Anterior cingulate cortex (tissue), 58 donors: ENCODE measurements at places on chromosomes 1 and 21.

- DNase-seq: no peak
Measured at GRCh38 chr1:45365051-45365450, 24.8 kb upstream of the MUTYH start.

- DNase-seq: no peak
Measured at GRCh38 chr1:92219028-92219427, 1.3 kb downstream of the C1orf146 start.

- no peak for DNase-seq
Measured at GRCh38 chr1:156394835-156395461, 25.9 kb downstream of the RHBG start.

DNA sequence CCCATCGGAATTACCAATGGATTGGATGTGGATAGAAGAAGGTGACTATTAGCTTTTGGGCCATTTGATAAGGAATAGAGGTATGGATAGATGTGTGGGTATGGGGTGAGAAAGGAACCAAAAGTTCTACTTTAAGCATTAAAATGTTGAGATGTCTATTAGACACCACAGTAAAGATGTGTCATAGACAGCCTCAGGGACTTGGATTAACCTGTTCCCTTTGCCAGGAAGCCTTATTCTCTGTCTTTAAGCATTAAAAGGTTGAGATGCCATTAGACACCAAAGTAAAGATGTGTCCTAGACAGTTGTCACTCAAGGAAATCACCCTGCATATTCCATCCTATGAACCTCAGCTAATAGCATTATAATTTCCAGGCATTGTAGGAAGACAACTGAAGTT is 11.0 kb upstream of the DENND1B start:
- no peak for DNase-seq

- DNase-seq: no peak
Measured at GRCh38 chr1:54497338-54497737, 50.7 kb upstream of the ACOT11 start.

DNA sequence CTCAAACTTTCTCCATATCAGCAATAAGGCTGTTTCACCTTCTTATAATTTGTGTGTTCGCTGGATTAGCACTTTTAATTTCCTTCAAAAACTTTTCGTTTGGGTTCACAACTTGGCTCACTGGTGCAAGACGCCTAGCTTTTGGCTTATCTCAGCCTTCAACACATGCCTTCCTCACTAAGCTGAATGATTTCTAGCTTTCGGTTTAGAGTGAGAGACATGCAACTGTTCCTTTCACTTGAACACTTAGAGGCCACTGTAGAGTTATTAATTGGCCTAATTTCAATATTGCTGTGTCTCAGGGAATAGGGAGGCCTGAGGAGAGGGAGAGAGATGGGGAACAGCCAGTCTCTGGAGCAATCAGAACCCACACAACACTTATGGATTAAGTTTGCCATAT is 41.2 kb upstream of the IFNLR1 start:
- DNase-seq: no peak

DNA sequence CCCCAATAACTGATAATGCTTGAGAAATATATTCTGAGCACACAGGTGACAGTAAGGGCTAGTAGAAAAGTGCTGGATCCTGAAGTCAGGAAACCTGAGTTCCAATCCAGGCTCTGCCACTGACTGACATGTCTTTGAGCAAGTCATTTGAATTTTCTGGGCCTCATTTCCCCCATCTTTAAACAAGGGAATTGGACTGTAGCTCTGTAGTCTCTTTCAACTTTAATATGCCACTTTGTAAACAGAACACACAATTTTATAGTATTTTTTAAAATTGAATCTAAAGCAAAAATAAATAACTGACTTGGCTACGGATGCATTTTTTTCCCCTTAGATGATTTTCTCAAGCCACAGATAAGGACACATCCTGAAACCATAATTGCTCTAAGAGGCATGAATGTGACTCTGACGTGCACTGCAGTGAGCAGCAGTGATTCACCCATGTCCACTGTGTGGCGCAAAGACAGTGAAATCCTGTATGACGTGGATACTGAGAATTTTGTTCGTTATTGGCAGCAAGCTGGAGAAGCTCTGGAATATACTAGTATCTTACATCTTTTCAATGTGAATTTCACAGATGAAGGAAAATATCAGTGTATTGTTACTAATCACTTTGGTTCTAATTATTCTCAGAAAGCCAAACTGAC is 37.0 kb downstream of the LRIG2 start:
- DNase-seq: no peak

- DNase-seq: no peak
Measured at GRCh38 chr1:62438163-62438562, 1.3 kb downstream of the USP1 start.

DNA sequence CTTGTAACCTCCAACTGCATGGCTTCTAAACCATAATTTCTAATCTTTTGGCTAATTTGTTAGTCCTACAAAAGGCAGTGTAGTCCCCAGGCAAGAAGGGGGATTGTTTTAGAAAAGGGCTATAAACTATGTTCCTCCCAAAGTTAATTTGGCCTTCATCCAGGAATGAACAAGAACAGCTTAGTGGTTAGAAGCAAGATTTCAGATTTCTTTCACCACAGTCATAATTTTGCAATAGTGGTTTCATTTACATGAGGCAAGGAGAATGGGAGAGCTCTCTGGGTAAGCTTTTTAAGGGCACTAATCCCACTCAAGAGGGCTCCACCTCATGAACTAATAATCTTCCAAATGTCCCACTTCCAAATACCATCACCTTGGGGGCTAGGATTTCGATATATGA is 1353.9 kb downstream of the NCAM2 start:
- DNase-seq: no peak

- no peak for DNase-seq
Measured at GRCh38 chr1:43269627-43270375, at the start of gene TMEM125. Gene TMEM125, plus strand, starts transcription at chr1:43269983. Its CDS starts 2,740 bp downstream, at chr1:43272723.

DNA sequence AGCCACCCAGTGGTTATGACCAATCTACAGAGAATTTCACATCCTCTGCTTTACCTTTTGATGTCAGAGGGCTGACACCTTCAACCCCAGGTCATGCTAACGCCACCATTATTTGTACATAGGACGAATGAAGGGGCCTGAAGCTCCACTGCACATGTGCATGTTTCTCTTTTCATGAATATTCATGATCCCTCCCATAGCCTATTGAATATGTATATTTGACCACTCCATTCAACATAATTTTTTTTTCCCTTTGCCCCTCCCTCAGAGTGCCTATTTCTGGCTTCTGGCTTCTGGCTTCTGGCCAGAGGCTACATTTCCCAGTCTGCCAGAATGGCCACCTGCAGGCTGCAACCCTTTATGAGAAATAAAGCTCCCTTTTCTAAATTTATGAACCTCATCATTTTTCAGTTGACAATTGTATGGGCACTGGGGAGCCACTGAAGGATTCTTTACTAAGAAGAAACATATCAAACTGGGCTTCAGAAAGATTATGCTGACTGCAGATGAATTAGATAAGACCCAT is 406.7 kb downstream of the SIPA1L2 start:
- DNase-seq: no peak

DNA sequence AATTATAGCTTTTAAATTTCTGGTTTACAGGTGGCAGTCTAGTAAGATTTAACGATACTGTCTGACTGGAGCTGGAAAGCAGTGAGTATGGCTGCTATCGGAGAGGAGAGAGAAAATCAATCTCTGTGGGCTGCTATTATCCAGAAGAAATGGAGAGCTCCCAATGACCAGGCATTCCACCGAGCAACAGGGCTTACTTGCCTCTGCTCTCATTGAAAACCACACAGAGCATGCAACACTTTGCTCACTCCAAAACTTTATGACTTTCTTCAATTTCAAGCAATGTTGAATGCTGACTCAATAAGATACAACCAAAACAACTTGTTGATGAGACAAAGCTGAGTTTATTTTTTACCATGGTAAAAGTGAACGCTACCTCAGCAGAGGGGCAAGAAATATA is 337.0 kb upstream of the NCAM2 start:
- DNase-seq: no peak

- peak; percentile 25 for DNase-seq
Measured at GRCh38 chr1:204077979-204078696, 5.2 kb downstream of the SOX13 start.

DNA sequence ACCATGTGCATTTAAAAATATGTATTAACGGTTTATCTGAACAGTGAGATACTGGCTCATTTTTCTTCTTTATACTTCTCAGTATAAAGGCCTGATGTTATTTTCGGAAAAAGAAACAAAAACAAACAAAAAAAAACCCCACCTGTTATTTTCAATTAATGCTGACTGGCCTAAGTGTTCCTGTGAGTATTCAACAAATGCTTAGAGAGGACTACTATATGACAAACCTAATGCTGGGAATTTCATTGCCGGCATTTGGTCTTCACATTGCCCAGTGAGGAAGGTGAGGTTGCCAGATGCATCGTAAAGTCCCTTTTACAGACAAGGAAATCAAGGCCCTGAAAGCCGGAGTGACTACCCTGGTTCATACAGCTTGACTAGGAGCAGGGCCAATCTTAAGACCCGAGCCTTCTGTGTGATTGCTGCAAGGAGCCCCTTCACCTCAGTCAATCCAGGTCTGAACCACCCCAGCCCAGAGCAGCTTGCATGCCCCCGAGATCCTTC is 599 bp downstream of the MRPL24 start:
- DNase-seq: no peak
